ENCODE measurements at places on chromosomes 7 and 10. TPM values are rescaled to one million over a fixed set of nuclear protein-coding genes. Genes with fewer than 3 reads are reported as not detected.
A peak's percentile ranks its signal among the peaks of the same experiment; 100 is the strongest.

- no peaks in the 10 kb centered on the region for H3K4me1 ChIP-seq
- no peak overlapping the region for H3K27ac ChIP-seq
- no peaks in the 10 kb centered on the region for H3K36me3 ChIP-seq
- H3K27me3 ChIP-seq, result no peaks in the 10 kb centered on the region
- no peak for DNase-seq
These were observed 616.9 kb upstream of the GHITM start for GRCh38 chr10:83522456-83522855.

GRCh38 chr10:124894569-124895215 is 47.2 kb upstream of the ZRANB1 start:
- H3K36me3 ChIP-seq, result no peaks in the 10 kb centered on the region
- peak; percentile 22 for DNase-seq
- H3K27ac ChIP-seq, result no peak overlapping the region
- no peaks in the 10 kb centered on the region for H3K4me1 ChIP-seq
- H3K4me3 ChIP-seq, result no peak overlapping the region
- H3K27me3 ChIP-seq, result no peaks in the 10 kb centered on the region

DNA sequence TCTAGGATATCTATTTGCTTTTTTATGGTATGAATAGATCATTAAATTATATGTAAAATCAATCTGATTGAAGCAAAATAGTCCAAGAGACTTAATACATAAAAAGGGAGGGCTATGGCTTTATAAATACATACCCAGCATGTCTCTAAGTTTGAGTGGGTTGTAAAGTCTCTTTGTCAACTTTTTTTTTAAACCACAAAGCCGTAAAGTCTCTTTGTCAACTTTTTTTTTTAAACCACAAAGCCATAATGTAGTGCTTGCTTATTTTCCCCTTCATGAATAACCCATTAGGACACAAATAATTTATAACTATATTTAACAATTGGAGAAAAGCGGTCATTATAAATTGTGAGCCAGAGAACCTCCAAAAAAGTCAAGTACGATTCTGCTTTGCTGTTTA is 5.7 kb downstream of the HECTD2 start:
- H3K4me1 ChIP-seq, result peaks cover 7% of the 10 kb centered on the region
- no peak overlapping the region for H3K4me3 ChIP-seq
- H3K27ac ChIP-seq, result no peak overlapping the region
- H3K27me3 ChIP-seq, result no peaks in the 10 kb centered on the region
- no peak for DNase-seq

DNA sequence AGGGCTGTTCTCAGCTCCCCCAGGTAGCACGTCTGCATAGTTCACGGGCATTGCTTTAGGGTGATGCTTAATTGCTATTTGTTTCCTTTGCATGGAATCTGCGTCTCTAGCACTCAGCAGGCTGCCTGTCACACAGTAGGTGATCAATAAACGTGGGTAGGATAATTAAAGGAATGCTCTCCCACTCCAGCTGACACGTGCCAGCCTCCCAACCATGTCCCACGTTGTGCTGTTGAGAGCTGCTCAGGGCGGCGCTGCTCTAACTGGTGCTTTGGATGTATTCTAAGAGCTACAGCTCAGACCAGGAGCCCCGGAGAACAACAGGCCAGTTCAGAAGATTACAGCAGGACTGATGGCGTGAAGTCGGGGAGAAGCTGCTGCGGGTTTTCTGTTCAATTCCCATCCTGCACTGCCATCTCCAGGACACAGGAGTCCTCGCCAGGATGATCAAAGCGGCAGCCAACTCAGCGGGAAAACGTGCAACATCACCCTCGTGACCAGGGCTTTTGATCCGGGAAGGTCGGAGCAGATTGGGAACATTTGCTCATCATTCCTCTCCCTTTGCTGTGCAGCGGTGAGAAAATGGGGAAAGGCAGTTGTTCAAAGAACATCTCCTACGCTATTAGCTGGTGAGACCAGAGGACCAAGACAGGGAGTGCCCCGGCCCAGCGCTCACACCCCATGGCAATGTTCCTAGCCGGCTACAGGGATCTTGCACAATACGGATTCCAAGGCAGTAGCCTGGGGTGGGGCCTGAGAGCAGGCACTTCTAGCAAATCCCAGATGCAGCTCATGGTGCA is 50.5 kb upstream of the FOXK1 start:
- no peaks in the 10 kb centered on the region for H3K36me3 ChIP-seq
- no peak overlapping the region for H3K4me3 ChIP-seq
- DNase-seq, result peak; percentile 29
- H3K4me1 ChIP-seq, result no peaks in the 10 kb centered on the region

- no peaks in the 10 kb centered on the region for H3K36me3 ChIP-seq
- no peak overlapping the region for H3K4me3 ChIP-seq
- H3K27ac ChIP-seq, result peak overlapping the region; percentile 45
- no peaks in the 10 kb centered on the region for H3K27me3 ChIP-seq
- H3K4me1 ChIP-seq, result peaks cover 26% of the 10 kb centered on the region
These were observed 434.7 kb downstream of the TNS3 start for GRCh38 chr7:47147213-47147631.

DNA sequence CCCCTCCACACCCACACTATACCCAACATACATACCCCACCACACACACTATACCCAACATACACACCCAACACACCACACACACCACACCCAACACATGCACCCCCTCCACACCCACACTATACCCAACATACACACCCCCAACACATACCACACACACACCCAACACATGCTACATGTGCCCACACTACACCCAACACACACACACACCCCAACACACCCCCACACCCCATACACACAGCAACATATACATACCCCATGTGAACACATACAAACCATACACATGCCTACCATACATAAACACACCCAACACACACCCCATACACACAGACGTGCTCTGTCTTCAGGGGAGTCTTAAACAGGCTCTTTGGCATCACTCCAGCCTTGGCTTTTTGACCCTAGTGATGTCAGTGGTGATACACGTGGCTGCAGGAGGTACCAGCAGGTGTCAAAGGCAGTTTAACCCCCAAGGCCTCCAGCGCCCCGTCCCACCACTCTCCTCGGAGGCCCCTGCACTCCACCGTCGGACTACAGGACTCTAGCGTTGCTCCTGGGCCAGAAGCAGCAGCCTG is 73.4 kb downstream of the HIPK2 start:
- H3K36me3 ChIP-seq, result no peaks in the 10 kb centered on the region
- no peak overlapping the region for H3K4me3 ChIP-seq
- H3K27ac ChIP-seq, result no peak overlapping the region
- H3K27me3 ChIP-seq, result no peaks in the 10 kb centered on the region
- H3K4me1 ChIP-seq, result peaks cover 21% of the 10 kb centered on the region

GRCh38 chr10:77825965-77826364 is 100.6 kb downstream of the DLG5 start:
- DNase-seq, result no peak
- H3K27me3 ChIP-seq, result no peaks in the 10 kb centered on the region
- no peak overlapping the region for H3K27ac ChIP-seq
- H3K36me3 ChIP-seq, result no peaks in the 10 kb centered on the region
- no peaks in the 10 kb centered on the region for H3K4me1 ChIP-seq

SRRM3 gene
- total RNA-seq, result 1.3 TPM

GBX1 gene
- not detected for total RNA-seq
